Urothelium cell line (cell line): ENCODE measurements at places on chromosomes 7 and 10.

- DNase-seq, result no peak
Measured at GRCh38 chr7:29328045-29328444, 133.5 kb downstream of the CHN2 start.

- DNase-seq, result no peak
Measured at GRCh38 chr7:48049850-48050249, 14.5 kb downstream of the C7orf57 start.

- DNase-seq, result no peak
Measured at GRCh38 chr10:58517491-58518355, 5.1 kb downstream of the BICC1 start.

DNA sequence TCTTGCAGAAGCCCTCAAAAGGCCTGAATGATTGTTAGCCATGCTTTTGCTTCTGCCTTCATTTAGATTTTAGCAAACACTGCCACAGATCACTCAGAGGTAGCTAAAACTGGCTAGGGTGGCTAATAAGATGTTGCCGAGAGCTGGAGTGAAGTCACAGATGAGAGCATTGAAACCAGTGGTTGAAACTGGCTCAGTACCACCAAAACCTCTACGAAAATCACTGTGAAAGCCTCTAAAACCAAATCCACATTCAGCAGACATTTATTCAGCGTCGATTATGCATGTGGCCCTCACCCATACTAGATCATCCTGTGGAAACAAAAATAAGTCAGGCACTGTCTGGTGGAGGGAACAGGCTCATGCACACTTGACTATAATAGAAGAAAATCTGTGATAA, 50.8 kb downstream of the PIK3CG start:
- DNase-seq, result no peak

- DNase-seq, result no peak
Measured at GRCh38 chr10:82463614-82464013, 588.6 kb downstream of the NRG3 start.

GRCh38 chr10:44659320-44659719, 251.8 kb upstream of the TMEM72 start:
- no peak for DNase-seq

DNA sequence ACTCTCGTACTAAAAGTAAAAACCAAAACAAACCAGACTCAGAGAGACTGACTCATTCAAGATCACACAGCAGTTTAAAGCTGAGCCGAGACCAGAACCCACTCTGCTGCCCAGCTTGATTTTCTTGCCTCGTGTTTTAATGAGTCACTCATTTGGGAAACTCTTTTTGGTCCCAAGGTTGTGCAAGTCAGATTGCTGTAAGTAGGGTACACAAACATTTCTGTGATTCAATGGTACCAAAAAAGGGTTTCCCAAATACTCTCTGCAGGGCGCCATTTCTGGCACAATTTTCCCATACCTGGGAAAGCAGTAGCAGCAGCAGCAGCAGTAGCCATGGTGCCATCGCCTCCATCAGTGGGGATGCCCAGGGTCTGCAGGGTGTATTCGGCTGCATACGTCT, 69.9 kb downstream of the ASAH2B start:
- DNase-seq, result no peak

GRCh38 chr7:111006691-111007090, 84.2 kb upstream of the LRRN3 start:
- DNase-seq, result no peak

GRCh38 chr10:104273286-104273685, 4.3 kb downstream of the GSTO2 start:
- DNase-seq, result no peak

GRCh38 chr7:2508327-2509215, 11.0 kb upstream of the LFNG start:
- DNase-seq, result peak; percentile 95

DNA sequence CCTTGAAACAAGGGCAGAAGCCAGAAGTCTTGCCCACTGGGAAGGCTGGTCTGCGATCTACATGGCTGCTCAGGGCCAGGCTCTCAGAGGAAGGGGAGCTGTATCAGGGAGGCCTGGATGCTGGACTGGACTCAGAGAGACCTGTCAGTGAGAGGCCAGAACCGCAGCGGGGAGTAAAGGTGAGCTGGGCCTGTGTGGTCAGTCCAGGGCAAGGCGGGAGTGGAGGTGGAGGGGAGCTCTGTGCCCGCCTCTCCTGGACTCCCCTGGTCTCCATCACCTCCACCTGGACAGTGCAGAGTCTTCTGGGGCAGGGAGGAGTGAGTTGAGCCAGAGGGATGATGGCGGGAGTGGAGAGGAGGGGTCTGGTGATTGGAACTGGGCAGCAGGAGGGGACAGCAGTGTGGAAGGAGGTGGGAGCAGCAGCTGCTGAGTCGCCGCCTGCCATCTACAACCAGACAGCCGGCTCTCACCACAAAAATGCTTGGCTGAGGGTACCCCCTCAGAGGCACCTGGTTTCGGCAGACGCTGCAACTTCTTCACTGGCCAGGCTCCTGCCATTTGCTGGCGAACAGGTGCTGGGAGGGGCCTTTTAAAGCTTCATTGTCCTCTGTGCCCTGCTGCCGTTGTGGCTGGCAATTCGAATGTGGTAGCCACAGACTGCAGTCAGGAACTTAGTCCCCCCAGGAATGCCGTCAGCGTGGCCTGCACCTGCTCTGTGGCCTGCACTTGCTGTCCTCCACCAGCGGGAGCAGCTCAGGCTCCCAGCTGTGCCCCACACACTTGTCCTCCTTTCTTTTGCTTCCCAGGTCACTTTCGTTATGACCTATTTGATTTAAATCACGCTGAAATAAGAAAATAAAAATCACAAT, 3.5 kb downstream of the RASSF4 start:
- peak; percentile 50 for DNase-seq

- no peak for DNase-seq
Measured at GRCh38 chr7:84144480-84144879, 50.1 kb downstream of the SEMA3A start.

DNA sequence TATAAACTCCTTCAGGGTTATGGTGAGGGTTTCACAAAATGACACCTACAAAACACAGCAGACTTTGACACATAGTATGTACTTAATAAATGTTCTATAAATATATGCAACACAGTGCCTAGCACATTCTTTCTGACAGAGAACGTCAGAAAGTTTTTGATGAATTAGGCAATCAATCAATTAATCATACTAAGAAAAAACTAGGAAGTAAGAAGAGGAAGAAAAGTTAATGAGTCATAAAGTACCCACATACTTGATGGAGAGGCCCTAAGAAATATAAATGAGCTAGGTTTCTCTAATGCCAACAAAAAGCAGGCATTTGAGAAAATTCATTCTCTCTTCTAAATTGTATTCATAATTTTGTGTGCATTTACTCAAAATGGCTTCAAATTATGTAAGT, 192.7 kb upstream of the VWC2 start:
- DNase-seq, result no peak

DNA sequence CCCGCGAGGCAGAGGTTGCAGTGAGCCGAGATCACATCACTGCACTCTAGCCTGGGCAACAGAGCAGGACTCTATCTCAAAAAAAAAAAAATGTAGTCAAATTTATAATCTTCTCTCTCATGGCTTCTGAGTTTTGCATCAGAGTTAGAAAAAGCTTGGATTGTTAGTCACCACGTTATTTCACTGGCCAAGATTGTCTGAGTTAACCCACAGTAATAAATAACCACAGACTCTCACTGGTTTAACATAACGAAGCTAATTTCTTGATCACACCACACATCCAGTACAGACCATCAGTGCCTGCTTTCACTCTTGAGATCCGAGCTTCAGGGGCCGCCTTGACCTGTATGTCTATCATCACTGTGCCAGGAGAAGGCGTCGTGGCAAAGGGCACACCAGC, 116.8 kb upstream of the JCAD start:
- DNase-seq, result no peak

DNA sequence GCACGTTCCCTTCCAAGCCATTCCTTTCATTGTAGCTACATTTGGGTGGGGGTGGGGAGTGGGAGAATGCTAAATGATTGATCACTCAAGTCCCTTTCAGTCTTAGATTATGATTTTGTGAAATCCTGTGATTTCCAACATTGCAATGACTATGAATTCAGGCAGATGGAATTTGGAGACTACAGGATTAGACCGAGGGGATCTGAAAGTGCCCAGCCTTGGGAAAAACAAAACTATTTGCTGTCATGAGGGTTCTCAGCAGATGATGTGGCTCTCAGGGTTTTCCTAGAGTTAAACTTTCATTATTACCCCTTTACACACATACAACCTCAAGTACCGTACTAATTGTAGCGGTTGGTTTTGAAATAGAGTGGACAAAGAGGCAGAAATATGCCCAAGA, 4.7 kb downstream of the MACROH2A2 start:
- no peak for DNase-seq

DNA sequence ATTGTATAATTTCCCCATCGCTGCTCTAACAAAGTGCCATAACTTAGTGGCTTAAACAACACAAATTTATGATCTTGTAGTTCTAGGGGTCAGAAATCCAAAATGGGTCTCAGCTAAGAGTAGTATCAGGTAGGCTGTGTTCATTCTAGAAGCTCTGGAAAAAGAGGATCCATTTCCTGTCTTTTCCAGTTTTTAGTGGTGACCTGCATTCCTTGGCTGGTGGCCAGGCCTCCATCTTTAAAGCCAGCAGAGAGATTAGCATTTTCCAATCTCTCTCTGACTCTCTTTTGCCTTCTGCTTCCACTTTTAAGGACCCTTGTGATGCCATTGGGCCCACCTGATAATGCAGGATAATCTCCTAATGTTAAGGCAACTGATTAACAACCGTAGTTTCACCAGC, 41.0 kb upstream of the C10orf120 start:
- DNase-seq, result peak; percentile 16

GRCh38 chr10:77223526-77224460, 413.8 kb downstream of the KCNMA1 start:
- DNase-seq, result no peak

DNA sequence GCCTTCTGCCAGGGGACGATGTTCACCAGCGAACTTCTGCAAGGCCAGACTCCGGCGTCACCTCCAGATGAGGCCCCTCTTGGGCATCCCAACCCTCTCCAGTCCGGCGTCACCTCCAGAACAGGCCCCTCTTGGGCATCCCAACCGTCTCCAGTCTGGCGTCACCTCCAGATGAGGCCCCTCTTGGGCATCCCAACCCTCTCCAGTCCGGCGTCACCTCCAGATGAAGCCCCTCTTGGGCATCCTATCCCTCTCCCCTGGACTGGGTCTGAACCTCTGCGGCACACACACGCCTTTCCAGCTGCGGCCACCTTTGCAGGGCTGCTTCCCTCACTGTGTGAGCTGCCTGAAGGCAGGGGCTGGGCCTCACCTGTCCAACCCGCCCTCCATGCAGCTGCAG, 241.5 kb downstream of the ELFN1 start:
- no peak for DNase-seq

DNA sequence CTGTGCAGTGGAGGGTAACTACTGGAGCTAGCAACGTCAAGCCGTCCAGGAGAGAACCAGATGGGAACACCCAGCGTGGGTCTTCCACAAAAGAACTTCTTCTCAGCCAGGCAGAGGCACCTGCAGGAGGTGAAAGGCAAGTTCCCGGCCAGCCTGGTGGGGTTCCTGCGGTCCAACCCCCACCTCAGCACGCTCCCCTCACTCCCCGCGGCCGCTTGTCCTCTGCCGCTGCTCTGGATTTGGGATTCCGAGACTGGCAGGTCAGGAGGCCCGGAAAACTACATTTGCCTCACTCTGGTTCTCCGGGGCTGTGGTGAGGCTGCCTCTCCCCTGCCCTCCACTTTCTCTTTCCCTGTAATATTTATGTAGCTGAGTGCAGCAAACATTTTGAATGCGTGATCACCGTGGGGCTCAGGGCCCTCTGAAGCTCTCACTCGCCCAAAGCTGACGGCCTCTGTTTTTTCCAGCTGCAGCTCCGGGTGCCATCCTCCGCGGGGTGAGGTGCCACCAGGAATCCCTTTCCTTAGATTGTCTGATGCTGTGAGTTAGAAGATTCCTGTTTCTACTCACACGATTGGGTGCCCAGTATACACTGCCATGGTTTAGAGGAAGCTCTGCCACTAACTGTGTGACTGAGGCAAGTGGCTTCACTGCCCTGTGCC, 366.9 kb downstream of the DNAJB6 start:
- DNase-seq, result no peak

- no peak for DNase-seq
Measured at GRCh38 chr10:132487241-132488135, 50.1 kb upstream of the INPP5A start.

- peak; percentile 17 for DNase-seq
Measured at GRCh38 chr7:40298421-40298820, 163.6 kb downstream of the SUGCT start.

GRCh38 chr10:24603333-24603732, 120.4 kb downstream of the ARHGAP21 start:
- peak; percentile 39 for DNase-seq

DNA sequence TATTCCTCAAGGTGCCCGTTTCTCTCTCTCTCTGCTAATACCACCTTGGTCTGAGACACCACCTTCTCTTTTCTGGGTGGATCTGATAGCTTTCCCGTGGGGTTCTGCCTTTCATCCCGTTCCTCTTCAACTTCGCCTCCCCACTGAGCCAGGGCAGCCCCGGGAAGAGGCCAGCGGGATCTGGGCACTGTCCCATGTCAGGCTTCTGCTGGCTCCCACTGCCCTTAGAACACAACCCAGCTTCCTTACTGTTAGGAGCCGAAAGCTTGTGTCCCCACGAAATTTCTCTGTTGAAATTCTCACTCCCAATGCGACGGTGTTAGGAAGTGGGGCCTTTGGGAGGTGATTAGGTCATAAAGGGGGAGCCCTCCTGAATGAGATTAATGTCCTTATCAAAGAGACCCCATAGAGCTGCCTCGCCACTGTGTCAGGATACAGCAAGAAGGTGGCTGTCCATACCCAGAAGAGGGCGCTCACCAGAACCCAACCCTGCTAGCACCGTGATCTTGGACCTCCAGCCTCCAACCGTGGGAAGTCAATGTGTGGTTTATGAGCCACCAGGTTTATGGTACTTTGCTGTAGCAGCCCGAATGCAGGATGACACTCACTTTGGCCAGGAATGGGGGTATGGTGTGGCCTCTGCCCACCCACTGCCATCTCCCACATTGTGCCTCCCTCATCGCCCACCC, 79.2 kb downstream of the CAMK1D start:
- DNase-seq, result no peak

- no peak for DNase-seq
Measured at GRCh38 chr10:58326967-58327381, 7.8 kb upstream of the UBE2D1 start.

GRCh38 chr7:96591900-96592676, 117.6 kb downstream of the SEM1 start:
- no peak for DNase-seq

DNA sequence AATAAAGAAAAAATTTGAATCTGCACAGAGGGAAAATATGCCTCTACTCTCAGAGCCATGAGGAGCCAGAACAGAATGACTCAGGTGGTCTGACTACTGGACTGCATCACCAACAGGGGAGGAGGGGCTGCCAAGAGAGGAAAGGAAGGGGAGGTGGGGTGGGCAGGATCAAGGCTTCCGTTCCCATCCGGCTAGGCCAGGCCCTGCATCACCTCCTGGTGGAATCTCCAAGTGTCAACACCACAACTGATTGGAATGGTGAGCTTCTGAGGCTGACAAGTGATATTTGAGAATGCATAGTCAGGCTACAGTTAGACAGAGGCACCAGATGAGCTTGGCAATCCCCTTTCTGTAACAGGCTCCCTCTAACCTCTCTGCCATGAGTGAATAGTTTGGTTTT, 10.4 kb upstream of the GPR26 start:
- no peak for DNase-seq

- DNase-seq, result no peak
Measured at GRCh38 chr7:41747961-41748360, 45.1 kb upstream of the INHBA start.

GRCh38 chr10:71696628-71697326, 22.8 kb downstream of the C10orf105 start:
- DNase-seq, result peak; percentile 84
